ENCODE measurements at places on chromosomes 6 and 20.

DNA sequence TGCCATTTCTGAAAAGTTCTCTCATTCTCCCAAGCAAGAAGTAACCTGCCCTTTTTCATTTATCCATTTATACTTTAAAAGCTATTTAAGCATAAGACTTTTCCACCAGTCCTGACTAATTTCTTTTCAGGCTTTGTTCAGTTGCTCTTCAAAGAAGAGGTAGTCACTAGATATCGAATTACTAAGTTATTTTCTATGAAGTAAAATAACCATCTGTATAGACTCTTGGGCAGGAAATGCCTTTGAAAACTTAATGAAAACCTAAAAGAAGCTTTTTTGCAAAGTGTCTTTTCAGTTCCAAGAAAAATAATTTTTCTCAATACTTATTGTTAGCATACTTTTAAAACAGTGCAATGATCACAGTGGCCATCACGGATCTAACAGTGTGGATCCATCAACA, 31.3 kb upstream of the LAMP5 start:
- DNase-seq: no peak

- DNase-seq: no peak
Observed at GRCh38 chr6:5506149-5506548, 244.8 kb downstream of the FARS2 start.

- no peak for DNase-seq
Observed at GRCh38 chr6:5132731-5133130, 47.6 kb downstream of the PPP1R3G start.

DNA sequence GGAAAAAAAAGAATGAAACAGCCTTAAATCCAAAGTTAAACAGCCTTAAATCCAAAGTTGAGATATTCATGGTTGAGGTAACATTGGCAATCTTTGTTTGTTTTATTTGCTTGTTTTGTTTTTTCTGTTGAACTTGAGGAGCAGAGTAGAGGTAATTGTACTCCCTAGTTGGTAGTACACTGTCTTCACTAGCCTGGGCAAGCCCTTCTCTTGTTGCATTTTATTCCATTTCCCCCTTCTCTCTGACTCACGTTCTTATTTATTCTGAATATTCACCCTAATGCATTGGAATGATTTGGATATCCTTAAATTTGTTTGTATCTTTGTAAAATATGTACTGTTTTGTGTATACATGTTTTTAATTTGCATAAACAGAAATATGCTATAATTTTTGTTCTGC, 397.6 kb downstream of the CDC5L start:
- DNase-seq: no peak

GRCh38 chr6:36669002-36669401, 9.5 kb upstream of the CDKN1A start:
- no peak for DNase-seq

DNA sequence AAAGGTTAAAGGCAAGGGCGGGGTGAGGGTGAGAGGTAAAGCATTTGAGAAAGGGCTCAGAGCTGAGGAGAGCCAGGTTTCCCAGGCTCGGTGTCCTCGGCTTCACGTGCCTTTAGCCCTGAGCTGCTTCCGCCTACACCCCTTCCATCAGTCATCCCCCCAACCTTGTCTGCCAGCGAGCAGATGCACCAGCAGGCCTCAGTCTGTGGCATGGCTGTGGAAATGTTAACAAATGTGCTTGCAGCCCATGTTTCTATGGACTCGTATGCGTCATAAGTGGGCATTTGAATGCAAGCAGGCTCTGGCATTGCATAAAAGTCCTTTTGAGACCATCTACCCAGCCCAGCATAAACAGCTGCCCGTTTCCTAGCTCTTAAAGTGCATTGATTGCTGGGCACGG, 88.8 kb downstream of the SYNJ2 start:
- no peak for DNase-seq

- no peak for DNase-seq
Observed at GRCh38 chr6:165883851-165884640, 221.0 kb upstream of the PDE10A start.

GRCh38 chr6:22435151-22435550, 134.2 kb upstream of the HDGFL1 start:
- DNase-seq: no peak

GRCh38 chr6:119218548-119218947, 131.0 kb downstream of the MAN1A1 start:
- no peak for DNase-seq

GRCh38 chr20:51936377-51936776, 134.1 kb upstream of the SALL4 start:
- DNase-seq: no peak

GRCh38 chr6:154768280-154768679, 35.1 kb downstream of the SCAF8 start:
- DNase-seq: no peak

DNA sequence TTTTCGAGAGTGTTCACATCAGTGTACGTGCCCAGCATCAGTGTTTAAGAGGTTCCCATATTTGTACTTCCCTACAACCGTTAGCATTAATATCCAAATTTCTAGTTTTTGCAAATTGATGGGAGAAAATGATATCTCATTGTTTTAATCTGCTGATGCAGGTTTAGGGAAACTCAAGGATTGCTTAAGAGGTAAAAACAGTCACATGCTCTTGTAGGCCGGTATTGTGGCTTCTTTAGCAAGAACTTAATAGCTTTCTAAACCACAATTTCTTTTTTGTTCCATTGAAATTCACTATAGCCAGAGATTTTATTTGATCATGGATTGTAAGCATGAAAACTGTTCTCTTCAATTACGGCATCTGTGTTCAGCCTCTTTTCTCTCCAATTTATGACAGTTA, 29.5 kb downstream of the BEND6 start:
- no peak for DNase-seq

DNA sequence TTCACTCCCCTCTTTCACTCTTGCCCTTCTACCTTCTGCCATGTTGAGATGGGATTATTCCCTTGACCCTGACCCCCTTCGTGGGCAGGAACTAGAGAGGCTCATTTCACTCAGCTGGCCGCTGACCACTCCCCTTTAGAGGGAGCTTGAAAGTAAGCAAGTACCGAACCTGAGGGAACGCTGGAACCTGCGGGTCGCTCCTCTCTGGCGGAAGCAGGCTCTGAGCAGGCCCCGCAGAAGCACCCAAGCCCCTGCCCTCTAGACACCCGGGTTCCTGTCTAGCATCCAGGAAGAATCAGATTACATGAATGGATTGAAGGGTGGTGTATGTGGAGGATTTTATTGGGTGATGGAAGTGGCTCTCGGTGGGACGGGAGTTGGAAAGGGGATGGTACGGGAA, 11.9 kb upstream of the MYCT1 start:
- DNase-seq: no peak

- no peak for DNase-seq
Observed at GRCh38 chr6:33723371-33724085, 12.0 kb upstream of the UQCC2 start.

DNA sequence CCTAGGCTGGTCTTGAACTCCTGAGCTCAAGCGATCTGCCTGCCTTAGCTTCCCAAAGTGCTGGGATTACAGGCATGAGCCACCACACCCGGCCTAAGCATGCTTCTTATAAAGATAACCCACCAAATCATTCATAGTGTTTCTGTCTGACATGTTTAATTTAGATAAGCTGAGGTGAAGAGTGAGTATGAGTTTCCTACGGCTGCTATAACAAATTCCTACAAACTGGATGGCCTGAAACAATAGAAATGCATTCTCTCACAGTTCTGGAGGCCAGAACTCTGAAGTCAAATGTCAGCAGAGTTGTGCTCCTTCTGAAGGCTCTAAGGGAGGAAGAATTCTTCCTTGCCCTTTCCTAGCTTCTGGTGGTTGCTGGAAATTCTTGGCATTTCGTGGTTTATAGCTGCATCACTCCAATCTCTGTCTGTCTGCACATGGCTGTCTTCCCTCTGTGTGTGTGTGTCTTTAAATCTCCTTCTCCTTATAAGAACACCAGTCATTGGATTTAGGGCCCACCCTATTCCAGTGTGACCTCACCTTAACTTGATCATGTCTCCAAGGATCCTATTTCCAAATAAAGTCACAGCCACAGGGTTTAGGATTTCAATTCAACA, 29.9 kb downstream of the MAPK13 start:
- DNase-seq: no peak

DNA sequence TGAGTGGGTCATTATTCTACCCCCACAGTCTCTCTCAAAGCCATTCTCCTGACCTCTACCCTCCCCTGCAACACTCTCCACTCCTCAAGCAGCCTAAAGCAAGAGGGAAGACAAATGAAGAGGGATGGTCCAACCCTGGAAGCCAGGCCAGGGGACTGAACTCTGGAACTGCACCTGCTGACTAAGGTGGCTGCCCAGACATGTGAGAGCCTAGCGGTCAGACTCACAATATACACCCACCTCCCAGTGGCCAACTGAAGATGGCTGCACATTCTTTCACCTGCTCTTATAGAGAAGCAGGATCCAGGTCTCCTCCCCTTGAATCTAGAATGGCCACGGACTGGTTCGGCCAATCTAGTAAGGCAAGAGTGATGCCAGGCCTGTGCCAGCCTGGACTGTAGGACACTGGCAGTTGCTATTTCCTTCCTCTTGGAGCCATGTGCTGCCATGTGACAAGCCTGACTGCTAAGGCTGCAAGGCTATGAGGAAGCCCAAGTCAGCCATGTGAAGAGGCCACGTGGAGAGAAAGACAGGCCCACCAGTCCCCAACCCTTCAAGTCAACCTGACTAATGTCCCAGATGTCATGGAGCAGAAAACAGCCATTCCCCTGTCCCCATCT, 31.8 kb downstream of the ACSS1 start:
- no peak for DNase-seq

DNA sequence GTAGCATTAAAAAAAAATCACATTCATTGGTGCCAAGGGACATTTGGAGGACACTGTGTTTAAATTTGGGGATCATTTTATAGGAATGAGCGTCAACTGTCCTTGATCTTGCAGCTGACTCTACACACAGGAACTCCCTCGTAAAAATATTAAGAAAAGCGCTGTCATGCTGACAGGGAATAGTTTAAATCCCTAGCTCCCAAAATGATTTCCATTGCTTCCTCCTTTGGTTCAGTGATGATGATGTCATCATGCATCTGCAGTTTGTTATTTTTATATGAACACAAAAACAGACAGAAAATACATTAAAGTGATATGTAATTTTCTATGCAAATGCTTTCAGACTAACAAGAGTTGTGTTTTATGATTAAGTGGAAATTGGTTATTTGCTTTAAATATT, 275.6 kb downstream of the BTBD9 start:
- DNase-seq: no peak

GRCh38 chr6:112431803-112432202, 84.7 kb downstream of the RFPL4B start:
- no peak for DNase-seq

- no peak for DNase-seq
Observed at GRCh38 chr20:10478205-10478604, 43.1 kb downstream of the SLX4IP start.

GRCh38 chr6:150741633-150742200, 123.8 kb upstream of the MTHFD1L start:
- peak; percentile 10 for DNase-seq

- no peak for DNase-seq
Observed at GRCh38 chr6:130811932-130812331, 15.3 kb upstream of the SMLR1 start.

DNA sequence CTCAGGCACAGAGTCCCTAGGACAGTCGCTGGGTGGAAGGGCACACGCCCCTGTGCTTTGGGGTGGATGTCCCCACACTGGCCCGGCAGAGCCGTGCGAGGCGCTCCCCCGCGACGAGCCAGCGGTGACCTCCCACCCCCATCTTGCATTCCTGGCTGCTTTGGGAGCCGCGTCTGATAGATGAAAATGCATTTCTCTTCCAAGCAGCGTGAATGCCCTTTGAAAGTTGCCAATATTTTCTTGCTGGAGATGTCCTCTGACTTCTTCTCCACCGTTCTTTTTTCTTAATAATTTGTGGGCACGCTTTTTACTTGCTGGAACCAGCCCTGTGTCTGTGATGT, 29.9 kb downstream of the COL20A1 start:
- DNase-seq: no peak
